ENCODE measurements at places on chromosomes 7 and 10. TPM values are rescaled to one million over a fixed set of nuclear protein-coding genes. Genes with fewer than 3 reads are reported as not detected.

Gene IGFBP1
- total RNA-seq: 0.49 TPM

Gene IL2RA
- total RNA-seq: 1.7 TPM

Gene CHRM2
- 6.1 TPM for total RNA-seq

Gene HOXA3
- total RNA-seq: 14.1 TPM
